ENCODE measurements at places on chromosomes 11 and 22.

DNA sequence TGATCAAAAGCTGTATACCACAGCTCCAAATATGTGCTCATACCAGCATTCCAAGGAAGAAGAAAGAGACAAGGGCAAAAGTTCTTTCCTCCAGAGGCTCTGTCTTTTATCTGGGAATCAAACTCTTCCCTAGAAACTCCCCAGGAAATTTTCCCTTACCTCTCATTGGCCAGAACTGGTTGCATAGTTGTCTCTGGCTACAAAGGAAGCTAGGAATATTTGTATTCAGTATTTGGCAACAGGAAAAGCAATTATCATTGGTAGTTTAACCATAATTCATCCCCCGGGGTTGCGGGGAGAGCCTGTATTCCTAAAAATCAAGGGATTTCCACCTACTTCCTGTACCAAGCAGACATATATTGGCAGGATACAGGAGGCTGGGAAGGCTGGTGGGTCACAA, 10.5 kb upstream of the ZFTA start:
- H3K27me3 ChIP-seq: no peaks in the 10 kb centered on the region
- no peaks in the 10 kb centered on the region for H3K36me3 ChIP-seq
- no peak for DNase-seq
- H3K4me1 ChIP-seq: no peaks in the 10 kb centered on the region

DNA sequence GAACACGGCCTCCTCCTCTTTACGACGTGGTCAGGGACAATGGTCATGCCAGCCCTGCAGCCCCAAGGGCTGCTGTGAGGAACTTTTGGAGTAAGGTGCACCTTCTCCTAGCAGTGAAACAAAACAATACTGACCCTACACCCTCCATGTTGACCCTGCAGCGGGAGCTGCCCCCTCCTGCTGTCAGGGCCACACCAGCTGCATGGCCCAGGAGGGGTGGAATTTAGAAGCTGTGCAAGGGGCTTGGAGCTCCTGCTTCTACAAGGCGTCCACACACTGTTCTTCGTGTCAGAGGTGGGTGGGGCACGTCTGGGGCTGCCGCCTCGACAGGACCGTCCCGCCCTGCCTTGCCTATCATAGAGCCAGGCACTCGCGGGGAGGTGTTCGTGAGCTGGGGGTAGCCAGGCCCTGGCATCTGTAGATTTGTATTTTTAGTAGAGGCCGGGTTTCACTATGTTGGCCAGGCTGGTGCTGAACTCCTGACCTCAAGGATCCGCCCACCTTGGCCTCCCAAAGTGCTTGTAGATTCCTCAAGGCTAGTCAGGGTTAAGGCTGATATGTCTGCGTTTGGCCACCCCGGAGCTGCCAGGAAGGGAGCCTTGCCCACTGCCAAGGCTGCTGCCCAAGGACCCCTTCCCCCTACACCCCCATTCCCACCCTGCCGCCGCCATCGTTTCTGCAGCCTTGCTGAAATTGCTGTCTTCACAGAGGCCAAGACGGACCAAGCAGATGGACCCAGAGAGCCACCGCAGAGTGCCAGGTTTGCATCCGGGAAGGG, 15.9 kb downstream of the INCENP start:
- H3K36me3 ChIP-seq: peaks cover 4% of the 10 kb centered on the region
- DNase-seq: no peak
- H3K4me3 ChIP-seq: no peak overlapping the region
- no peaks in the 10 kb centered on the region for H3K4me1 ChIP-seq

DNA sequence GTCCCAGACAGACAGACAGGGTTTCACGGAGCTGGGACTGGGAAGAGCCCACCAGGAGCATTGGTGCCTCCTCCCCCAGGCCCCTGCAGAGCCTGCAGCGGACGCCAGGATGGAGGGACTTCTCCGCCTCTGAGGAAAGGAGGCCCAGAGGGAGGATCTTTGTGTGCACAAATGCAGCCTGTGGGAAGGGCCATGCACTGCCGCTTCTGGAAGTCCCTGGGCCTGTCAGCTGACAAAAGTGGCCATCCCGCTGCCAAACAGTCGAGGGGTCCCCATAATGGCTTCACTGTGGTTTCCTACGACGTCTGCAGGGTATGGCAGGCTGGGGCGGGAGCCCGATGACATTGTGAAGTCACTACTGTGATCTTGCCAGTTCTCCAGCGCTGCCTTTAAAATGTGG, 73.8 kb downstream of the TP53I11 start:
- H3K4me3 ChIP-seq: no peak overlapping the region
- no peaks in the 10 kb centered on the region for H3K27me3 ChIP-seq
- no peaks in the 10 kb centered on the region for H3K36me3 ChIP-seq
- no peaks in the 10 kb centered on the region for H3K4me1 ChIP-seq

- H3K27me3 ChIP-seq: no peaks in the 10 kb centered on the region
- no peaks in the 10 kb centered on the region for H3K36me3 ChIP-seq
- H3K27ac ChIP-seq: no peak overlapping the region
Measured at GRCh38 chr22:36215981-36216380, 14.4 kb upstream of the APOL4 start.

DNA sequence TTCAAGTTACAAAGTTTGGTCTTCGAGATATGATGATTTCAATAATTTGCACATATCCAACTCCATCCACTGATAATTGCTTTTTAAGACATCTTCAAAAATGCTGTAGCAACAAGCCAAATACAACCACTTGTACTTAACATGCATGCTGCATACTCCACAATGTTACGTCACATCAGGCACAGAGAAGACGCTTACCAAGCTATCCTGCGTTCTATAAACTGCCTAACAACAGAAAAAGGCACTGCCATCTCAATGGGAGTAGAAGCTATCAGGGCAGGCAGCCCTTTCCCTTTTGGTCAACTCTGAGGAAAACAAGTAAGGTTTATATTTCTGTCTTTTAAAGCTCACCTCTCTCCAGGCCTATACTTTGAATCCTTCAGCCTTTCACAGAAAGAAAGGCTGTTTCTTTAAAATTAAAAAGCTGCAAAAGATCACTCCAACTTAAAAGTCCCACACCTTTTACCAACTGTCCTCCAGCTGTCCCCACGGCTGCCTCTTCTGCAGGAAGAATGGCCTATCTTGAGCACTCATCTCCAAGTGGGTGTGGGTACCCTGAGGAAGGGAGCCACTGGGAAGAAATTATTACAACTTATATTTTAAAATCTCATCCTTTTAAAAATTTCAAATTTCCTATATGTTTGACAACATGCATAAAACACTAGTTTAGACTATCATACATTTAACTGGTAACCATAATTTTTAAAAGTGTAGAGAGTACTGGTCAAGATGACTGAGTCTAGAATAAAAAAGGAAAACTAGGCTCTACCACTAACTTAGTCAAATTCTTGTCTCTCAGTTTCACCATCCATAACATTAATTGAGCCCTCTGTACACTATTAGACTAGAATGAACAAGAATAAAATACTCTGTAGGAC, 14.5 kb downstream of the PHF21A start:
- no peak overlapping the region for H3K4me3 ChIP-seq
- no peaks in the 10 kb centered on the region for H3K4me1 ChIP-seq
- no peaks in the 10 kb centered on the region for H3K27me3 ChIP-seq
- no peak overlapping the region for H3K27ac ChIP-seq
- no peaks in the 10 kb centered on the region for H3K36me3 ChIP-seq

- H3K27me3 ChIP-seq: no peaks in the 10 kb centered on the region
- no peak overlapping the region for H3K4me3 ChIP-seq
- no peak overlapping the region for H3K27ac ChIP-seq
Measured at GRCh38 chr22:41931701-41932269, 5.2 kb upstream of the TNFRSF13C start.

DNA sequence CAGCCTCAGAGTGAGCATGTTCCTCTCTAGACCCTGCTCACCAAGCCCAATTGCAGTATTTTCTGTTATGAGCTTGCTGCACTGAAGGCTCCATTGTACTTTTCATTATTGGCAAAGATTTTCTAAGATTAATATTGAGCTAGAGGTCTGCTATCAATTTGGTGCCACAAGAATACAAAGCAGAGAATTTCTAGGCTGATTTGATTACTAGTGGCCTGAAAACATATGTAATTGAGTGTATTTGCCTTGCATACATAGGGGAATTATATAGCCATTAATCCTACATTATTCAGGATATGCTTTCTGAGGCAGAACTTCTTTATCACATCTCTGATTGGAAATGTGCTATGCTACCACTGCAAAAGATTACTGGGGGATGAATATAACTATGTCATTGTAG, 322.9 kb upstream of the ZC3H12C start:
- no peak for DNase-seq
- H3K4me1 ChIP-seq: no peaks in the 10 kb centered on the region
- H3K27me3 ChIP-seq: no peaks in the 10 kb centered on the region
- H3K27ac ChIP-seq: no peak overlapping the region
- H3K4me3 ChIP-seq: no peak overlapping the region

GRCh38 chr11:117200813-117201657, 1.9 kb downstream of the TAGLN start:
- no peaks in the 10 kb centered on the region for H3K4me1 ChIP-seq
- H3K4me3 ChIP-seq: no peak overlapping the region
- H3K27me3 ChIP-seq: no peaks in the 10 kb centered on the region
- no peak for DNase-seq

All from pancreas (tissue), 10 donors.